ENCODE measurements at places on chromosomes 11 and 22. TPM values are rescaled to one million over a fixed set of nuclear protein-coding genes. Genes with fewer than 3 reads are reported as not detected.

DNA sequence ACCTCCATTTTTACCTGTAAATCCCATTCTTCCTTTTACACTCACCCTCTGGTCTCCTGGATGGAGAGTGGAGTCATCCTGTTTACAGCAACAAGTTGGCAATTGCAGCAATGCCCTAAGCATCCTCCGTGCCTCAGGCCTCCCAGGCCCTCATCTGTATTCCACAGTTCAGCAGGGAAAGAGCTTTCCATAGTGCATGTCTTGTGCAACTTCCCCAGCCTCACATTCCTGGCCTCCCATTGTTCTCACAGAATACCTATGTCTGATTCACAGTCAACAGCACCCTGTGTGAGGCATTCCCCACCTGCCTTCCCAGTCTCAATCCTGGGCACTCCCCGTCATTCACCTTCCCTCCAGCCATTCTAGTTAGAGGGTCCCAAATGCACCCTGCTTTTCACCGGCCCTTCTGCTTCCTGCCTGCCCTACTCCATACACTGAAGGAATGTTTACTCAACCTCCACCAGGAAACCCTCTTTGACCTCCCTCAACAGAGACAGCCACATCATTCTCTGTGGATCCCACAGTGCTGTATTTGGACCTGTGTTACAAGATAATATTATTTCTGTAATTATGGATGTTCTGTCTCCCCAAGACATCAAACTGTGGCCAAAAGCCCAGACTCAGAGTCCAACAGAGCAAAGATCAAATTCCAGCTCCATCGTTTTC lies 405.7 kb downstream of the BUD13 start:
- H3K27me3 ChIP-seq: no peaks in the 10 kb centered on the region
- DNase-seq: no peak
- no peak overlapping the region for H3K4me3 ChIP-seq
- H3K36me3 ChIP-seq: no peaks in the 10 kb centered on the region

DNA sequence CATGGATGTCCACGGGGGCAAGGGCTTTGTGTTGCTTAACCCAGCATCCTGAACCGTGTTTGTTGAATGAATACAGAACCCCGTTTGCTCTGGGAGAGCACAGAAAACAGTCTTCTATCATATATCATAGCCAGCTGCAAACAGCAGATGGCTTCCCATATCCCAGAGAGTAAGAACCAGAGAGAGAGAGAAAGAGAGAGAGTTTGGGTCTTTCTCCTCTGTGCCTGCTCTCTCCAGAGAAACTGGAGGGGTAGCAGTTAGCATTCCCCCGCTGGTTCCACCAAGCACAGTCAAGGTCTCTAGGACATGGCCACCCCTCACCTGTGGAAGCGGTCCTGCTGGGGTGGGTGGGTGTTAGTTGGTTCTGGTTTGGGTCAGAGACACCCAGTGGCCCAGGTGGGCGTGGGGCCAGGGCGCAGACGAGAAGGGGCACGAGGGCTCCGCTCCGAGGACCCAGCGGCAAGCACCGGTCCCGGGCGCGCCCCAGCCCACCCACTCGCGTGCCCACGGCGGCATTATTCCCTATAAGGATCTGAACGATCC lies 440 bp upstream of the TIMP3 start:
- no peak for DNase-seq
- peak overlapping the region; percentile 95 for H3K27ac ChIP-seq
- peaks cover 53% of the 10 kb centered on the region for H3K4me1 ChIP-seq
- H3K27me3 ChIP-seq: no peaks in the 10 kb centered on the region
- H3K36me3 ChIP-seq: no peaks in the 10 kb centered on the region

UBASH3B gene
- 2.3 TPM for total RNA-seq

DNA sequence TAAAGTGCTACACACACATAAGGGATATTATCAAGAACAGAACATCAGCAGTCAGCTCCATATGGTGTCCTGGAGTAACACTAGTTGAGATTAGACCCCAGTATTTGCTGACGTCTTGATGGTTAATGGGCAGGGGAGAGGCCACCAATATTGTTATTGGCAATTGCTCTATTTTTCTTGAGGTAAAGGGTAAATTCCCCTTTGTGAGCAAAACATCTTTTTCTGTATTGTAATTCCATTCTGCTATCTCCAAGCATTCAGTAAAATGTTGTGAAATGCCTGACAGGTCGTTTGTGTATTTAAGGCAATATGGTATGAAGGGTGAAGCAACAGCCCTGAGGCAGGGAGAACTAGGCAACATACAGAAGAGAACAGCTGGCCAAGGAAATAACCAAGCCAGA lies 21.9 kb downstream of the PC start:
- no peak overlapping the region for H3K27ac ChIP-seq
- no peaks in the 10 kb centered on the region for H3K27me3 ChIP-seq
- no peaks in the 10 kb centered on the region for H3K36me3 ChIP-seq
- H3K4me3 ChIP-seq: no peak overlapping the region
- DNase-seq: no peak

DNA sequence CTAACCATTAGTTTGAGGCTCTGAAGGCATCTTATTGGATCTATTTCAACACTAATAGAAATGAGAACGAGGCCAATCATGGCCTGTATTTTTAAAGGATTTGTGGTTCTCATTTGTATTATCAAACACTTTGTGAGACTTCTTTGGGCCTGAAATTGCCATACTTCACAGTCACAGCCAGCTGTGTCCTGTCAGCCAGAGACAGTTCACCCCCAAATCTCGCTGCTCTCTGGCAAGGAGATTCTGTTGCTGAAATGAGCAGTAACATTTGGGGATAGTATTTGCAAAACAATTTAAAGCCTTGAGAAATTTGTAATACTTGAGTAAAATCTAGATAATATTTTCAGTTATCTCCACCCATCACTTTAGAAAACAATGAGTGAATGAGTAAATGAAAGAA lies 26.9 kb upstream of the TENM4 start:
- no peak overlapping the region for H3K4me3 ChIP-seq
- H3K27ac ChIP-seq: no peak overlapping the region
- H3K27me3 ChIP-seq: peaks cover 2% of the 10 kb centered on the region
- no peaks in the 10 kb centered on the region for H3K4me1 ChIP-seq
- H3K36me3 ChIP-seq: no peaks in the 10 kb centered on the region
- peak; percentile 37 for DNase-seq

GRCh38 chr22:42773167-42773566 lies 52.5 kb upstream of the A4GALT start:
- H3K4me3 ChIP-seq: no peak overlapping the region
- H3K36me3 ChIP-seq: no peaks in the 10 kb centered on the region
- no peak for DNase-seq
- peaks cover 13% of the 10 kb centered on the region for H3K4me1 ChIP-seq

Measured in esophagus muscularis mucosa (tissue), 4 donors.